Activated CD4-positive, alpha-beta T cell treated with anti-CD3 and anti-CD28 coated beads for 36 hours (primary cell): ENCODE measurements at places on chromosomes 12 and 14. TPM values are rescaled to one million over a fixed set of nuclear protein-coding genes. Genes with fewer than 3 reads are reported as not detected.

The CD163L1 gene
- total RNA-seq = not detected

- no peak overlapping the region for H3K4me3 ChIP-seq
- DNase-seq = no peak
- no peaks in the 10 kb centered on the region for H3K36me3 ChIP-seq
- H3K27ac ChIP-seq = no peak overlapping the region
- H3K27me3 ChIP-seq = no peaks in the 10 kb centered on the region
- no peaks in the 10 kb centered on the region for H3K4me1 ChIP-seq
These were observed 13.7 kb upstream of the OR6J1 start for GRCh38 chr14:22657861-22658260.

DNA sequence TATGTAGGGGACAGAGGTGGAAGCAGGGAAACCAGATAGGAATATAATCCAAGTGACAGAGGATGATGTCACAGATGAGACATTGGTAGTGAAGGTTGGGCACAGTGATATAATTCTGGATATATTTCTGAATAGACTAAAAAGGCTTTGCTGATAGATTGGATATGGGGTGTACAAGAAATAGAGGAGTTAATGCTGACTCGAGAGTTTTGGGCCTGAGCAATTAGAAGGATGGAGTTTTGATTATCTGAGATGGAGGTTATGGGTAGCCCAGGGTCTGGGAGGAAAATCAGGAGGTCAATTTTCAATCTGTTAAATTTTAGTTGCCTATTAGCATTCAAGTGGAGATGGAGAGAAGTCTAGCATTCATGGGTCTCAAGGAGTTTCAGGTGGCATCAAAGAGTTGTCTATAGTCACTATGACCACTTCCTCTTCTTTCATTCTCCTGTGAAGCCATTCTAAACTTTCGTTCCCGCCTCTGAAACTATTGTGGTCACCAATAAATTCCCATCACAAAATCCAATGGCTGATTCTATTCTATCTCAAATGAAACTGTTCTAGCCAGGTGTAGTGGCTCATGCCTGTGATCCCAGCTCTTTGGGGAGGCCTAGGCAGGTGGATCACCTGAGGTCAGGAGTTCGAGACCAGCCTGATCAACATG, 10.6 kb upstream of the ANO6 start:
- no peaks in the 10 kb centered on the region for H3K27me3 ChIP-seq
- H3K4me3 ChIP-seq = no peak overlapping the region
- DNase-seq = no peak
- H3K4me1 ChIP-seq = peaks cover 20% of the 10 kb centered on the region
- H3K36me3 ChIP-seq = no peaks in the 10 kb centered on the region

DNA sequence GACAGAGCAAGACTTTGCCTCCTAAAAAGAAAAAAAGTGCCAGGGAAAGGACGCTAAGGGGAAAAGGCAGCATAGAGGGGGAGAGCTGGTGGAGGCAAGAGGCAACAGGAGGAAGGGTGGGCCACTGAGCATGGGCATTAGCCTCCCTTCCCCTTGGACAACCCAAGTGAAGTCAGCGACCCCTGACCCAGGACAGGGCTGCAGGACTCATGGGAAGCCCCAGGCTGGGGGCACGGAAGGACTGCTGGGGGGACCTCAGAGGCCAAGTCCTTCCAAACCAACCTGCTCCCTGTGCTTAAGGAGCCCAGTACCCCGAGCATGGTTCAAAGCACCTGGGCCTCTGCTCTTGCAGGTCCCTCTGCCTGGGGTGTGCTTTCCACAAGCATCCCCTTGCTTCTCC, 27.5 kb downstream of the CMKLR1 start:
- no peaks in the 10 kb centered on the region for H3K36me3 ChIP-seq
- H3K27ac ChIP-seq = no peak overlapping the region
- H3K27me3 ChIP-seq = no peaks in the 10 kb centered on the region
- peaks cover 29% of the 10 kb centered on the region for H3K4me1 ChIP-seq
- H3K4me3 ChIP-seq = no peak overlapping the region

DNA sequence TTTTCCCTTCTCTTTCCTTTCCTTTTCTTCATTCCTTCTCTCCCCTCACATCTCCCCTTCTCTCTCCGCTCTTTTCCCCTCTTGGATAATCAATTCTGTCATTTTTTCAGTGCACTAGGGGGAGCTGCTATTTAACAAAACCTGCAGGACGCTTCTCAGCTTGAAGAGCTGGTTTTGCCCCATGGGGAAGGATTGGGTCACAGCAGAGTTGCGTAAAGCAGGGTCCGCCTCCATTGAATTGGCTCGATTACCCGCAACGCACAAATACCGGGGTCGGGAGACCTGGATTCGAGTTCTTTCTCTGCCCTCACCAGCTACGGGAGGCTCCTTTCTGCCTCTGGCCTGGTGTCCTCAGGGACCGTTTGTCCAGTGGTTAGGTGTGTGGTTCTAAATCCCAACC, 42.1 kb upstream of the CHGA start:
- no peaks in the 10 kb centered on the region for H3K4me1 ChIP-seq
- H3K4me3 ChIP-seq = no peak overlapping the region
- no peak overlapping the region for H3K27ac ChIP-seq
- no peaks in the 10 kb centered on the region for H3K36me3 ChIP-seq
- DNase-seq = no peak
- H3K27me3 ChIP-seq = peaks cover 36% of the 10 kb centered on the region

GRCh38 chr12:12467688-12468261, 94.9 kb downstream of the DUSP16 start:
- H3K27me3 ChIP-seq = no peaks in the 10 kb centered on the region
- H3K4me3 ChIP-seq = peak overlapping the region; percentile 22
- DNase-seq = peak; percentile 61
- peaks cover 84% of the 10 kb centered on the region for H3K4me1 ChIP-seq
- peak overlapping the region; percentile 92 for H3K27ac ChIP-seq

The MLXIP gene
- total RNA-seq = 26.4 TPM

The HOMEZ gene
- total RNA-seq = 17.5 TPM

DNA sequence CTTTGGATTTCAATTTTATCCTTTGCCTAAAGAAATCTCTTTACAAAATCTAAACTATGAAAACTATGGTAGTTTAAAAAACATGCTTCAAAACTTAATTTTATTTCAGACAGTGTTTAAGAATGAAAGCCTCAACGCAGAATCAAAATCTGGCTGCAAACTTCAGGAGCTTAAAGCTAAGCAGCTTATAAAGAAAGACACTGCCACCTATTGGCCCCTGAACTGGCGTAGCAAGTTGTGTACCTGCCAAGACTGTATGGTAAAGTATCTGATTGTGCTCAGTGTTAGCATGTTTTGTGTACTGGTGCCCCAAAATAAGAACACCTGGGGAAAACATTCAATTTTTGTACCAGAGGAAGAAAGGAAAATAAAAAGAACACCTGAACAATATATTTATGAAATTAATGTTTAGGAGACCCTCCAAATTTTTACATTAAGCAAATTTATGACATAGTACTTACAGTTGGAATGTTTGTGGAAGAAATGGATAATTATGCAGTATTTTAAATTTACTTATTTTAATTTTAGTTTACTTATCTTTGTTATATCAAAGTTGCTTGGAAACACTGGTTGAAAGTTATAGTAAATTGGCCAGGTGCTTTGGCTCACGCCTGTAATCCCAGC, 12.2 kb downstream of the UBR7 start:
- H3K27ac ChIP-seq = no peak overlapping the region
- no peaks in the 10 kb centered on the region for H3K4me1 ChIP-seq
- no peak overlapping the region for H3K4me3 ChIP-seq

- no peaks in the 10 kb centered on the region for H3K36me3 ChIP-seq
- DNase-seq = no peak
- H3K27ac ChIP-seq = no peak overlapping the region
- H3K4me3 ChIP-seq = no peak overlapping the region
- no peaks in the 10 kb centered on the region for H3K4me1 ChIP-seq
These were observed 15.9 kb downstream of the EIF5 start for GRCh38 chr14:103349982-103350381.

GRCh38 chr14:104971447-104972240, 6.5 kb downstream of the AHNAK2 start:
- H3K4me1 ChIP-seq = peaks cover 3% of the 10 kb centered on the region
- no peak overlapping the region for H3K27ac ChIP-seq
- H3K27me3 ChIP-seq = peaks cover 8% of the 10 kb centered on the region
- no peaks in the 10 kb centered on the region for H3K36me3 ChIP-seq
- DNase-seq = no peak

- no peaks in the 10 kb centered on the region for H3K27me3 ChIP-seq
- no peak overlapping the region for H3K4me3 ChIP-seq
- DNase-seq = no peak
- H3K36me3 ChIP-seq = no peaks in the 10 kb centered on the region
- H3K4me1 ChIP-seq = no peaks in the 10 kb centered on the region
These were observed 89.0 kb downstream of the SLC24A4 start for GRCh38 chr14:92411941-92412340.

The MUCL1 gene
- not detected for total RNA-seq

The DGKA gene
- total RNA-seq = 385 TPM

DNA sequence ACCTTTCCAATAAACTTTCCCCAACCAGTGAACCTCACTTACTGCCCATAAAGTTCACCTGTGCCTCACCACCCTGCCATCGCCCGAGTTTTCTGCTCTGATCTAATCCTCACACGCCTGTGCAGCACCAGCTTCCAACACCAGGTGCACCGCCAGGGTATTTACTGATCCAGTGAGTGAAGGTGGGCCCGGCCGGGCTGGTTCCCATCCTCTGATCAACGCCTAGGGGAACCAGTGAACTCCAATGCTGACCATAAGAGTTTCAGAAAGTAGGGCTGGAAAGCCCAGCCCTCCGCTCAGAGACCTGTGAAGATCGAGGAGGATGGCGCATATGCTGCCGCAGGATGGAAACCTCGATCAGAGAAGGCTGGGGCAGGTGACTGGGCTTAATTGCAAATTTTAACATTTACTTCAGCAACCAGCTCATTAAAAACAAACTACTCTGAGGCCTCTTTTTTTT, 685 bp upstream of the MYL6B start:
- DNase-seq = peak; percentile 86
- H3K4me3 ChIP-seq = peak overlapping the region; percentile 88
- peaks cover 23% of the 10 kb centered on the region for H3K4me1 ChIP-seq

DNA sequence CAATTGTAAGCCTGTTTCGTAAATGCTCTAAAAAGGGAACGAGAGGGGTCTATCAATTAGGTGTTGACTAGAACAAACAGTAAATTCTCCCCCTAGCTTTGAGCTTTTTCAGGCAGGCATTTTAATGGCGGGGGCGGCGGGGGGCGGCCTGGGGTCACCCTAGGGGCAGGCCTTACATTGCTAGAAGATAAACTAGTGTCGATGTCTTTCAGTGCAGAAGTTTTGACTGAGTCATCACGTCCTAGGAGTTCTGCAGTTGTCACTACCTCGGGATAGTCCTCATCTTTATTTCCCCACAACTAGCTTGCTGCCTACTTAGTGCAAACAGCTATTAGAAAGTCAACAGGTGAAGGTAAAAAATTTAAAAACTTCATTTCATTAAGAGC, 1.6 kb downstream of the ATP6V1D start:
- no peak overlapping the region for H3K27ac ChIP-seq
- H3K36me3 ChIP-seq = peaks cover 21% of the 10 kb centered on the region
- DNase-seq = no peak
- peaks cover 45% of the 10 kb centered on the region for H3K4me1 ChIP-seq

DNA sequence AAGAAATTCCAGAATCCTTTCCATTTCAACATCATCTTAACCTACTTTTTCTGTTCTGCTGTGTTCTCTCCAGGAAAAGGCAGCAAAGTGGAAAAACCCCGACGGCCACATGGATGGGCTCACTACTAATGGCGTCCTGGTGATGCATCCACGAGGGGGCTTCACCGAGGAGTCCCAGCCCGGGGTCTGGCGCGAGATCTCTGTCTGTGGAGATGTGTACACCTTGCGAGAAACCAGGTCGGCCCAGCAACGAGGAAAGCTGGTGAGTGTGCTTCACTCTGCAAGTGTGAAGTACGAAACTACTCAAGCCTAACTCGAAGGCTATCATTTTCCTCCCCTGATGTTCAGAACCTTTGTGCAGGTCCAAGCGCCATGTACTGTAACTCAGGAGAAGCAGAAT, 172.0 kb downstream of the PELI2 start:
- H3K27ac ChIP-seq = no peak overlapping the region
- H3K4me3 ChIP-seq = no peak overlapping the region
- DNase-seq = no peak
- H3K27me3 ChIP-seq = no peaks in the 10 kb centered on the region

DNA sequence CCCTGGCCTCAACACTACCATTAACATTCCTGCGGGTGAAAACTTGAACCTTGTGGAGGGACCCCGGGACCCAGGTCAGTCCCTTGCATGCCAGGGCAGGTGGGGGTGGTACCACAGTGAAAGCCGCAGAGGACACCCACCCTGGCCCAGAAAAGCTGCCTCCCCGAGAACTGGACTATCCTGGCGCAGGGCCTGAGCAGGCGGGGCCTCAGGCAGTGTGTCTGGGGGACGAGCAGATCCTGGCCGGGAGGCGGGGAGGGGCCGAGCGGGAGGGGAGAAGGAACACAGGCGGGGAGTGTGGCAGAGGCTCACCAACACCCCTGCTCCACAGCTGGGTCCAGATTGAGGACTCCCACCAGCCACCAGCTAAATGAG, 10.0 kb downstream of the AHNAK2 start:
- no peaks in the 10 kb centered on the region for H3K4me1 ChIP-seq
- H3K36me3 ChIP-seq = no peaks in the 10 kb centered on the region
- no peak overlapping the region for H3K4me3 ChIP-seq
- peaks cover 8% of the 10 kb centered on the region for H3K27me3 ChIP-seq
- DNase-seq = no peak

DNA sequence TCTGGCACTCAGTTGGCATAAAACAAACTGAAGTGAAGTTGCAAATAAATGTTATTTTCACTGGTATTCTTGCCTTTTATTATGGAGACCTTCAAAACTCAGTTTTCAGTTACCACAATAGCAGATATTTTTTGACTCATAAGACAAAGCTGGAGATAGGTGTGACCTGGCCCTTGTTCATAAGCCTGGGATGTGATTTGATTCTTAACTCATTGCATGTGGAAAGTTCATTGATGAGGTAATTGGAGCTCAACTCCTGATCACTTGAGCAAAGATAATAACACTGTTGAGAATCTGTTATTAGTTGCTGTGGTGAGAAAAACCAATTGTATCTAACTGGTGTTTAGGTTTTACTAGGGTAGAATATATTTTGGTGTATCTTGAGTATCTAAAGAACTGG, 105.1 kb downstream of the AEBP2 start:
- H3K27me3 ChIP-seq = no peaks in the 10 kb centered on the region
- H3K27ac ChIP-seq = no peak overlapping the region
- no peak overlapping the region for H3K4me3 ChIP-seq
- peaks cover 2% of the 10 kb centered on the region for H3K4me1 ChIP-seq
- no peak for DNase-seq
- H3K36me3 ChIP-seq = no peaks in the 10 kb centered on the region

The GPR68 gene
- 11.2 TPM for total RNA-seq

DNA sequence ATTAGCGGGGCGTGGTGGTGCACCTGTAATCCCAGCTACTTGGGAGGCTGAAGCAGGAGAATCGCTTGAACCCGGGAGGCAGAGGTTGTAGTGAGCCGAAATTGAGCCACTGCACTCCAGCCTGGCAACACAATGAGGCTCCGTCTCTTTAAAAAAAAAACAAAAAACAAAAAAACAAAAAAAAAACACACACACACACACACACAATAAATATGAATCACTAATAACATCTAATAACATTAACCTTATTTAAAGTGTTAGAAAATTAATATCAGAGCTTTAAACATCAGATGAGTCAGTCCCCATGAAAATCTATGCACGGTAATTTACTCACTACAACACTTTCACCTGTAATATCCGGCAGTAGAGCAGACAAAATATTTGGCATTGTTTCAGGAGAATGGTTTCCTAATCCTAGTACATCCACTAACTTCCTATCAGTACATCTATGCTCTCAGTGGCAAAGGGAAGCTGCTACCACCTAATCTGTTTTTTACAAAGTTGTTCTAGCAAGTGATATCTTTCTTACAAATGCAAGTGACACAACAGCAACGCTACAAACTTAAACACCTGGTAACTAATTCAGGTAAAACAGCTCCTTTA, 36.2 kb downstream of the MED13L start:
- no peak for DNase-seq
- H3K4me1 ChIP-seq = peaks cover 63% of the 10 kb centered on the region
